CD4-positive, alpha-beta T cell treated with Interleukin-6 for 4 hours (primary cell): ENCODE measurements at places on chromosomes 12 and 14.

GRCh38 chr14:103483600-103483999 is 39.0 kb downstream of the CKB start:
- no peak for DNase-seq

DNA sequence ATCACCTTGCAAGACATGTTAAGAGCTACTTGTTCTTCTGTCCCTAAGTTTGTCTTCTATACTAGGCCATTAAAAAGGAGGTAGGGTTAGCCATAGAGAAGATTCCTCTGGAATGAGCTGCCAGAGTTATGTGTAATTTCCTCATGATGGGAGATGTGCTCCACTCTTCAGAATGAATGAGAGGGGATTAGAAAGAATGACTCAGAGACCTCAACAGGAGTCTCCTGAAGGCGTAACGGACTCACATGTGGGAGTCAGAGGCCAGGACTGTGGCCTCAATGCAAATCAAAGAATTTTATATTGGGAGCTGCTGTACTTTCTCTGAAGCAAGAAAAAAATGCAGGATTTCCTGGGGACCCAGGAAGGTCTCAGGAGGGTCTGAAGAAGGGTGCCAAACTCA is 87.8 kb upstream of the ATXN7L3B start:
- no peak for DNase-seq

GRCh38 chr14:86782092-86782580 is 1210.8 kb downstream of the GALC start:
- no peak for DNase-seq

GRCh38 chr14:24108336-24108874 is 6.2 kb upstream of the DCAF11 start:
- DNase-seq: no peak

- DNase-seq: no peak
Measured at GRCh38 chr12:40963751-40964150, 224.4 kb upstream of the PDZRN4 start.

- no peak for DNase-seq
Measured at GRCh38 chr12:89252284-89252683, 100.0 kb downstream of the DUSP6 start.

- DNase-seq: no peak
Measured at GRCh38 chr12:25775968-25776367, 182.5 kb upstream of the RASSF8 start.

DNA sequence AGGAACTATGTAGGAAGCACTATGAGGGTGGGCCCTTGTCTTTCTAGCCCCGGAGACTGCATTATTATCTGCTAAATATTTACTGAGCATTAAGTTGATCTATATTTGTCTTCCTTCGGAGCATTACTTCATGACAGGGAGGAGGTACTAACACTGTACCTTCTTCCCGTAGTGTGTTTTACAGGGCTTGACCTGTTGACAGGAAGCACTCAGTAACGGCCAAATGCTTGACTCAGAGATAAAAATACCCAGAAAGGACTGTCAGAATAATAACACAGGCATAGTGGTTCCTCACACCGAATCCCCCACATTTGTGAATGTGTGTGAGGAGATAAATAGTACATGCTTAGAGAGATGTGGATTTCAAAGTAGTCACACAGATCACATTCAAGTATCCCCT is 466.6 kb downstream of the EGLN3 start:
- DNase-seq: no peak

- no peak for DNase-seq
Measured at GRCh38 chr14:96693252-96693820, 103.8 kb upstream of the VRK1 start.

GRCh38 chr12:9707864-9708808 is 24.8 kb downstream of the CLECL1 start:
- peak; percentile 80 for DNase-seq

- no peak for DNase-seq
Measured at GRCh38 chr12:52175371-52176350, 16.2 kb downstream of the KRT80 start.

DNA sequence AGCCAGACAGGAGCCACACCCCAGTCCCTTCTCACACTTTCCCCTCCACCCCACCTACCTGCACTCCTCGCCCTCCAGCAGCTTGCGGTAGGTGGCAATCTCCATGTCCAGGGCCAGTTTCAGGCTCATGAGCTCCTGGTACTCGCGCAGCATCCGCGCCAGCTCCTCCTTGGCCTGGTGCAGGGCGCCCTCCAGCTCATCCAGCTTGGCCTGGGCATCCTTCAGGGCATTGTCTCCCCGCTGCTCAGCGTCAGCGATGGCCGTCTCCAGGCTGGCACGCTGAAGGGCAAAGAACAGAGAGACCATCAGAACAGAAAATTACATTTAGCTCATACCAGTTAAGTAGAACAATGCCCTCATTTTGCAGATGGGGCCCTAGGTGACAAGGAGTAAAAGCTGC is 5.5 kb downstream of the KRT74 start:
- no peak for DNase-seq

GRCh38 chr14:96904201-96904600 is 107.0 kb downstream of the VRK1 start:
- no peak for DNase-seq

DNA sequence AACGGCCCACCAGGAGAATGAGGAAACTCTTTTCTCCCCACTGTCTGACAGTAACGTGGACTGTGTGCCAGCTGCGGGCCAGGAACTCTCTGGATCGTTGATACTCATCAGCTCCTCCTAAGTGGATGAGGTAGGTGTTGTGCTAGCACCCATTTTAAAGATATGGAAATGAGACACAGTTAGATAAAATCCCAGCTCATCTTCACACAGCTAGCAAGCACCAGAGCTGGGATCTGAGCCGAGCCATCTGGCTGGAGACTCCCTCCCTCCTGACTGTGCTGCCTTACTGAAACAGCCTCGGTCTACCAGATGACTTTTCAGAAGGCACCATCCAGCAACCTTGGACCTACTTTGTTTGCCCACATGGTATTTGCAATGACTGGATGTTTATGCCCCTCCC is 49.2 kb downstream of the TMEM132D start:
- no peak for DNase-seq

- no peak for DNase-seq
Measured at GRCh38 chr14:64080452-64080851, 213.7 kb downstream of the ESR2 start.

GRCh38 chr14:74946659-74947281 is 8.6 kb downstream of the PGF start:
- no peak for DNase-seq

- DNase-seq: no peak
Measured at GRCh38 chr12:44372259-44372658, 503.9 kb downstream of the NELL2 start.

GRCh38 chr14:72434856-72435255 is 459.0 kb downstream of the DPF3 start:
- DNase-seq: no peak

DNA sequence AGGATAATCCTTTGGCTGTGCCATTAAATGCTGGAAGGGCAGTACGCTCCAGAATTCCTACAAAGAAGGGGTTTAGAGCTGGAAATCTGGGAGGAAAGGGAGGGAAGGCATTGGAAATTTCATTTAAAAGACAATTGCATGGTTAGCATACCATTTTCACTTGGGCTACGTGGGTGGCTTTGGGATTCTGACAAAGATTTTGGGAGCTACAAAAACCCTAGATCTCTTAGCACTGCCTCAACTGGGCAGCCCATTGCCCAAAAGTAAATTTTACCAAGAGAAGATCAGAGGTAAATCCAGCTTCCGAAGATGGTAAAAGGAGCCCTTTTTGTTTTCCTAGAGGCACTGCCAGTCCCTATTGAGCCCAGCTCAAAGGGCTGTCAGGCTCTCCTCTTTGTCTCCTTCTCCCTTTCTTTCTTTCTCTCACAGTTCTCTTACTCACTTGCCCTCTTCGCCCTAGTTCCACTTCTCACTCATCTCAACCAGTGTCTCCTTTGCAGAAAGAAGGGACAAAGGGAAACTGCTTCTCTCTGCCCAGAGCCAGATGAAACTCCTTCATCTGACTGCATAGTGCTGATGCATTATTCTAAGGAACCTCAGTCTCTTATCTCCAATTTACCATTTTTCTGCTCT is 125.4 kb upstream of the PLEKHA5 start:
- no peak for DNase-seq

- DNase-seq: peak; percentile 95
Measured at GRCh38 chr12:49967042-49967776, 5.5 kb downstream of the AQP5 start.

DNA sequence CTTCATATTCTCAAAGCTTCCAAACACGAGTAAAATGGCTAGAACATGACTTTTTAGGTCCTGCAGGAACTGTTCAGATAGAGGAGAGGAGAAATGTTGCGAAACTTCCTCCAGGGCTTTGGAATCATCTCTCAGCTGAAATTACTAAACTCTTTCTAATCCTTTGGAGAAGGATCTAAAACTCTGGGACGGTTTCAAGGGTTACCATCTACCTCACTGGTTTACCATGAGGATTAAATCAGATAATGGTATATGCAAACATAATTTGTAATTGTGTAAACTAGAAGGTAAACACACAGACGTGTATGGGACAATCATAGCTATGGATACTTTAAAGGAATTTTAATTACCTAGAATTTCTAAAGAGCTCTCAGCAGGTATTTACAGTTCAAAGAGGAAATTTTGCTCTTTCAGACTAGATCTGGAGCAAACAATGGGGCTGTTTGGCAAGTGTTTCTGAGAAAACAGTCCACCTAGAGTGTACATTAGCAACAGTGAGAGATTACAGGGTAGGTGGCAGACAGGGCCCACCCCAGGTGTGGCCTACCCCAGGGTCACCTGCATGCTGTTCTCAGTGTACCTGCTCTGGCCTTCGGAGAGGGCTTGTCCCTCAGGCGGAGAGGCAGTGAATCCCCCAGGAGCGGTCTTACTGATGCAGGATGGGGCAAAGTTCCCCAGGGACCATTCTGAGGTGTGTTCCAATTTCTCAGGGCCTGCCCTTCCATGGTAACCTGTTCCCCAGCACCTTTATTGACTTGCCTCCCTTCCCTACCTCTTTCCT is 124.7 kb upstream of the MAX start:
- DNase-seq: no peak

- no peak for DNase-seq
Measured at GRCh38 chr12:82595941-82596340, 90.8 kb upstream of the TMTC2 start.

DNA sequence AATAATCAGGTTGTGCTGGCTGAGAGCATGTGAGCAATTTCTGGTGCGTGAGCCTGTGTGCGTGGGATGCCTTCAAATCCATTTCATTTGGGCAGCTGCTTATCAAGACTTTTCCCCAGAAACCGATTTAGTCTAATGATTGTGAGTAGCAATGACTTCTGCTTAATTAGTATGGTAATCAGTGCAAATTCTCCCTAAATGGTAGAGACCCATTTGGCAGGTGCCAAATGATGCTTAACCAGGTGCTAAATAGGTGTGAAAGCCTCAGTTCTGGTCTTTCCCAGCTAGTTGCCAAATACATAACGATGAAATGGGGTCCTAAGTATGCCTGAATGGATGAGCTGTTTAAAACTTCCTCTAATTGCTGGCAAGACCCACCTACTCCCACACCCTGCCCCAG is 248.4 kb upstream of the CCDC196 start:
- DNase-seq: no peak

DNA sequence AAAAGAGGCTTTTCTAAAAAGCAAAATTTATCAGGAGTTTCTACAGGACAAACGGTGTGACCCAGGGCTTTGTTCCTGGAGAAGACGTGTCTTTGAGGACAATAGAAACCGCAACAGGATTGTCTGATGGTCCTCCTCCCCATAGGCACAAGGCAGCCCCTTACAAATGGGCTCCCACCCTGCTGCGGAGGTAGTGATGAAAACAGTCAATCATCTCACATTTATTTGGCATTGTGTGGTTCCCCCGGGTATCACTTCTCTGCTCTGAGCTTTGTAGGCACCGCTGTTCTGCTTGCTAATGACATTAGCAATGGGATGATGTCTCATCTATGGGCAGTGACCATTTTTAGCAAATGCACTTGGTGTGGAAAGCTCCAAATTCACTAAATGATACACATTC is 155.5 kb upstream of the TMPO start:
- DNase-seq: no peak

DNA sequence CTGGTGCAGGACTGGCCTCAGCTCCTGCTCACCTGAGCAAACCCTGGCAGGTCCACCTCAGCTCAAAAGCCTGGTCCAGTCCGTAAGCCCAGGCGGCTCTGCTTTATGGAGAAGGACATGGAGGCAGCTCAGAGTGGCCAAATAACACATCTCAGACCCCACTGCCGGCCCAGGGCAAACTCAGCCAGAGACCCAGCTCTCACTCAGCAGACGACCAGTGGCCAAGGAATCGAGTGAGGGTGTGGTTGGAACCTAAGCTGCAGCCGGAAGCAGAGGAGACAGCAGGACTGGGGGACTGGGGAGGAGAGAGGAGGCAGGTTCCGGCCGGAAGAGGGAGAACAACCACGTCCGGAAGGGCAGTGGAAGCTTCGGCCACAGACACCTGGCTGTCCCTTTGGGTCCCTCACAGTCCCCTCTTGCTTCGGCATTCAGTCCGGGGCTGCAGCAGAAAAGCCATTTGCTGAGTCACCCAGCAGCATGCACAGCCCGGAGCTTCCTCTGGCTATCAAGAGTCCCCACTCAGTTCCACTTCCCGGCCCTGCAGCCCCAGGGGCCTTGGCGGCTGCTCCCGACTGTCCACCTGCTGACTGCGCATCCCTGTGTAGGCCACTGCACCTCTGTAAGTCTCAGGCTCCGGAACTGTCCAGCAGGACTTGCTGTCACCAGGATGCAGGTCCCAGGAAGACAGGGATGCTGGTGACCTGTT is 104.0 kb downstream of the CALM1 start:
- no peak for DNase-seq

- no peak for DNase-seq
Measured at GRCh38 chr12:66683073-66683472, 4.2 kb upstream of the GRIP1 start.

- no peak for DNase-seq
Measured at GRCh38 chr14:53149668-53150316, 3.3 kb downstream of the DDHD1 start.

DNA sequence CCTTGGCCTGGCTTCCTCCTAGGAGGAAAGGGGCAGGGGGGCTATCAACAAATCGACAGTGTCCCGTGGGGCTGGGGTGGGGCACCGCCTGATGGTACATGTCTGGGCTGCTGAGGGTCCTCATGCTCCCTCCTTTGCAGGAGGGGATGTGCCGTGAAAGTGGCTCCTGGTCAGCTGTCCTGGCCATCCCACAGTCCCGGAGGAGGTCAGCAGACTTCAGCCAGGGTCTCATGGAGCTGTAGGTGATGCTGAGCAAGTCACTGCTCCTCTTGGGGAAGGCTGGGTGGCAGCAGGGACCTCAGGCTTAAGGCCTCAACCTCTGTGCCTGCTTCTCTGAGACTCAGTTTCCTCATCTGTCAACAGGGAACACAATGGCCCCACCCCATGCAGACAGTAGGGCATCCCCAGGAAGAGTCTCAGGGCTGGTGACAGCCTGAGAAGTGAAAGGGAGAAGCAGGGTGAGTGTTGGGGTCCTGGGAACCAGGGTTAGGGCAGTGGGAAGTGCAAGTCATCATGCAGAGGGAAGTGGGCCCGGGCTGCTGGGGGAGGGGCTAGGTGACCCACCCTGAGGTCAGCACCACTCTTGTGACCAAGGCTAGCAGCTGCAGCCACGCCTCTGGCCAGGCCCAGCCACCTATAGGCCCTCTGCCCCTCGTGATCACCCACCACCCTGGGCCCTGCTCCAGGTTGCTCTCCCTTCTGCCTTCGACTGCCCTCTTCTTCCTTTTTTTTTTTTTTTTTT is 4.4 kb upstream of the TNFAIP2 start:
- DNase-seq: no peak

GRCh38 chr12:1445807-1446206 is 148.6 kb downstream of the FBXL14 start:
- DNase-seq: no peak
